Stimulated activated CD8-positive, alpha-beta memory T cell treated with anti-CD3 and anti-CD28 coated beads, Interleukin-2, amount 100 ng/mL, for 48 hours (primary cell): ENCODE measurements at places on chromosomes 7 and 10.

DNA sequence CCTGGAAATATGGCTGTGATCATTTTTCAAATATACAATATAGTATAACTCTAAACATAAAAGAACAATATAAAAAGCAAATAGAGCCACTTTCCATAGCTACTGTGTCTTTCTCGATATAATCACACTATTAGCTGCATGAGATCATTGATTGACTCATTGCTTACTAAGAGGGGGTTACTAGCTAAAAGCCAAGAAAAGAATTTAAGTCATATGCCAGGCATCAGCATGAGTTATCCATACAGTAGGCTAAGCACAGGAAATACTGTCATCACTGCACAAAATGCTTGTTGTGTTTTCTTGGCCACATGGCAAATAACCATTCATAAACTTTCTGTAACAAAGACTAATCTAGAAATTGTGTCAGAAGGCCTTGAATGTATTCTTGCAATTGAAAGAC is 18.8 kb upstream of the ABCB5 start:
- no peak for DNase-seq

DNA sequence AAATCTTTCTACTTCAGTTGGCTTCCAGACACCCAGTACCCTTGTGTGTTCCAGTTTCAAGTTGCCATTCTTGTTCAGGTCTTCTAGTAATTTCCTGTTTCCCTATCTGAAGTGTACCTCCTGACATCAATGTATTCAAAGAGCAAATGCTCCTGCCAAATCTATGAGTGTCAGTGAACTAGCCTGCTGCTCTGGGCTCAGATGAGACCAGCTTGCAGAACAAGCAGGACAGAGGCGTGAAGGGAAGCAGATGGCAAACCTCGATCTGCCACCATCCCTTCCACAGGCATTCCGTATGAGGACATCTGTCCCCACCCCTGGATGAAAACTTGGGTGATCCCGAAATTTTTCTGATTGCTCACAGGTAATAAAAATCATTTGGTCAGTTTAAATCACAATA is 4.4 kb upstream of the MPP7 start:
- DNase-seq: no peak

DNA sequence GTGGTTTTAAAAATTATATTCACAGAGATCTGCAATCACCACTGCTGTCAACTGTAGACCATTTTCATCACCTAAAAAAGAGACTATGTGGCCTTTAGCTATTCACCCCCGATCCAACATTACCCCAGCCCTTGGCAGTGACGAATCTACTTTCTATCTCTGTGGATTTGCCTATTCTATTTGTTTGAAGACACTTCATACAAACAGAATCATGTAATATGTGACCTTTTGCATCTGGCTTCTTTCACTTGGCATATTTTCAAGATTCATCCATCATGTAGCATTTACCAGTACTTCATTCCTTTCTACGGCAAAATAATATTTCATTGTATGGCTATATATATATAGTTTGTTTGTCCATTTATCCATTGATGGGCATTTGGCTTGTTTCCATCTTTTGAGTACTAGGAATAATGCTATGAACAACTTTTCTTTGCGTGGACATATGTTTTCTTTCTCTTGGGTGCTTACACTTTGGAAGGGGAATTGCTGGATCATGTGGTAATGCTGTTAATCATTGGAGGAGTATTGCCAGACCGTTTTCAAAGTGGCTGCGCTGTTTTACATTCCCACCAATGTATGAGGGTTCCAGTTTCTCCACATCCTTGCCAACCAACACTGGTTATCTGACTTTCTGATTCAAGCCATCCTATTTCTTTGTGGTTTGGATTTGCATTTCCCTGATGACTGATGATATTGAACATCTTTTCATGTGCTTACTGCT is 22.3 kb downstream of the ADAMTS14 start:
- no peak for DNase-seq

DNA sequence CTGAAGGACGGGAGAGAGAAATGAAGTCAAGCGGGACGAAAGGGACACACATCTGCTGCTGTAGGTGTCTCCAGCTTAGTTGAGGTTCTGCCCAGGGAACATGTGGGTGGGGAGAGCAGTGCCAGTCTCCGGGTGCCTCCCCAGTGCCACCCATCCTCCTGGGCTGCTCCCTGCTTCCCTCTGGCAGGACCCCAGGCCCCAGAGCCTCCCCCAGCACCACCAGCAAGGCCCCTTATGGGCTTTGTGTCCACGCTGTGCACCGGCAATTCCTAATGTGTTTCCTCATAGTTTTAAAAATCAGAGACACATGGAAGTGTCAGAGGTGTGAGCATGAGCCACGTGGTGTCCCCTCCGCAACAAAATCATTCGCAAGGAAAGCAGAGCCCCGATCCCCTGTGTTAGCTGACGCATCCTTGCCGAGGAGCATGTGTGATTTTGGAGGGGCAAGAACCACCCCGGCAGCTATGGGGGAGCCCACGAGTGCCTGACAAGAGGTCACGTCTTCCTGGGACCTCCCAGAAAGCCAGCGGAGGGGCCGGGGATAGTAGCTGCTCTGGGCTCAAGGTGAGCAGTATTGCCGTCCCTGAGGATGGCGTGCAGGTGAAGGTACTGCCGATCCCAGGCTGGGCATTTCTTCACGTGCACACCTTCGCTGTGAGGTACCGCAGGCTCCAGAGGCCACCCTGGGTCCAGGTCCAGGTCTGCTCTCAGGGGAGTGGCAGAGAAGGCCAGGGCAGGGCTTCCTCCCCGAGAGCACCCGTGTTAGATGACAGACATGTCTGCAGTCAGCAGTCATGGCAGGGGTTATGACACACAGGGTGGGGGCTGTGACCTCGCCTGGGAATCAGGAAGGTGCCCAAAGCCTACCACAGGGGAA is 448.2 kb upstream of the FOXK1 start:
- no peak for DNase-seq

DNA sequence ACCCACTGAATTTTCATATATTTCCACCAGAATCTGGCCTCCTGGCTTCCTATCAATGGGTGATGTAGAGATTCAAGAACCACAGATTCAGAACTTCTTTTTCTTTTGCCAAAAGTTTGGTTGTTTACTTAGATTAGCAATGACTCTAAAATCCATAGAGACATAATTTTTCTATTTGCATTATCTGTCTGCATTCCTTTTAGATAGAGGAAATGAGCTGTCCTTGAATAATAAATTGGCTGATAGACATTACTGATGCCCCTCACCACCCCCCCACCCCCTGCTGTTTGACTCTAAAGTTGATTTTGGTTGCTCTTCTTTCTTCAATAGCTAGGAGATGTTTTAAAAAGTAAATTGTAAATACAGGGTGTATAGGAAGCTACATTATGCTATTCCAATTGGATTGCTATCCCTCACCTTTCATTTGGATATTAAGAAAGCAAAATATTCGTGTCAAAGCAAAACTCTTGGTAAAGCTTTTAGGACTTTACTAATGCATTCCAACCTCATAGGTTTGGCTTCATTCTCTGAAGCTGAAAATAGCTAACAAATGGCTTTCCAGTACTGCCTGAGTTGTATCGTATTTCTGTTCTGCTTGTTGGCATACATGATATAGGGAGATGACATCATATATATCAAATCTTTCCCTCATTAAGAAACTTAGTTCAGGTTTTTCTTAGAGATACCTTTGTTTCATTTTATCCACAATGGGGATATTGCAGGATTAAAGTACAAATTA is 606.0 kb downstream of the ARL4A start:
- DNase-seq: no peak

DNA sequence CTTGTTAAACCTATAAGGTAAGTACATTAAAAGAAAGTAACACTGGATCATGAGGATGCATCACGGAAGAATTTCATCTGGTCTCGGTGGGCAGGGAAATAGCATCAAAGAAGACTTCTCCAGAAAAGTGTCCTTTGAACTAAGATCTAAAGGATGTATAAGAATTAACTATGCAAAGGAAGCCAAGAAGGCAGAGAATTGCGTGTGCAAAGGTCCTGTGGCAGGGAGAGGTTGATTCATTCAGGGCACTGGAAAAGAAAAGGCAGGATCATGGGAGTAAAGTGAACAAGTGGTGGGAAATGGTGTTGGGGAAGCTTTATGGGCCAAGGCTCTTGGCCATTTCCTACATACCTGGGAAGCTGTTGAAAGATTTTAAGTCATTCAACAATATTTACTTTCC is 288.3 kb downstream of the SFMBT2 start:
- no peak for DNase-seq

- no peak for DNase-seq
Measured at GRCh38 chr7:149875396-149875795, 1.6 kb downstream of the ATP6V0E2 start.
